ENCODE measurements at places on chromosomes 6 and 20.
A peak's percentile ranks its signal among the peaks of the same experiment; 100 is the strongest.

GRCh38 chr6:15904651-15905376, 224.1 kb upstream of the MYLIP start:
- no peak for DNase-seq

DNA sequence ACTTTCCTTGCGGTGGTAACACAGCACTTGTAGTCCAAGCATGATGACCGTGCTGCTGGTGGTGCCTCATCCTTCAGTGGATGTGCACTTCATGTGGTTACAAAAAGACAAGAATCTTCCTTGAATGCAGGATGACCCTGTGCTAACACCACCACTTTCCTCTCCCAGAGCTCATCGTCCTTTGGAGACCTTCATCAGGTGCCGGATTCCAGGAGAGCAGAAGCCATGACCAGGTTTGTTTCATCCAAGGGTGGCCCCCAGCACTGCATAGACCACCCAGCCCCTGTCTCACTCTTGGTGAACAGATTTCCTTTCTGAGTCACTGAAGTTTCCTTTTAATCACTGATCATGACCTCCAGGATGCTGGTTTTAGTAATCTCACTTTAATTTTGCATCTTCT, 101.2 kb upstream of the SYNDIG1 start:
- no peak for DNase-seq

- no peak for DNase-seq
These were observed at the start of gene EMILIN3 for GRCh38 chr20:41366546-41367392. Gene EMILIN3, minus strand, starts transcription at chr20:41366818. Its CDS starts 184 bp downstream, at chr20:41366634.

DNA sequence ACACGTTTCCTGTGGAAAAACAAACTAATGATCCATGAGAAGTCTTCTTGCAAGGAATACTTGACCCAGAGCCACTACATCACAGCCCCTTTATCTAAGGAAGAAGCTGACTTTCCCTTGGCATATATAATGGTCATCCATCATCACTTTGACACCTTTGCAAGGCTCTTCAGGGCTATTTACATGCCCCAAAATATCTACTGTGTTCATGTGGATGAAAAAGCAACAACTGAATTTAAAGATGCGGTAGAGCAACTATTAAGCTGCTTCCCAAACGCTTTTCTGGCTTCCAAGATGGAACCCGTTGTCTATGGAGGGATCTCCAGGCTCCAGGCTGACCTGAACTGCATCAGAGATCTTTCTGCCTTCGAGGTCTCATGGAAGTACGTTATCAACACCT, 35.4 kb downstream of the GCNT2 start:
- DNase-seq, result no peak

- DNase-seq, result no peak
These were observed 5.7 kb upstream of the RBPJL start for GRCh38 chr20:45300961-45301360.

- peak; percentile 46 for DNase-seq
These were observed 41.7 kb downstream of the SLC24A3 start for GRCh38 chr20:19253916-19254820.

DNA sequence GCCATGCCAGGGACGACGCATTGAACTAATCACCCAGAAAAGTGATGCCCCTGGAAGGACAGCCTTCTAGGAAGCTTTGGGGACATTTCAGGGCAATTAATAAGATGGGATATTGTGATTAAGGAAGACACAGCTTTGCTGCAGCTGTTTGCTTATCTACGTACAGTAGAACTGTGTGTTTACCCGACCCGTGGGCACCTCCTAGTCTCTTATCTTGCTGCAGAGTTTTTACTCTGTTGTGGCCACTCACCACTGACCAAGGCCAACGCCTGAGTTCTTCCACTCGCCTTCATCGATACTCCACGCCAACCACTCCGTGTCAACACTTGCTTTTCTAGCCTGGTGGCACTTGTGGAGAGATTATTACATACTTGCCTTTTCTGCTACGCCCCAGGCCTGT, 105.9 kb upstream of the MLN start:
- no peak for DNase-seq

GRCh38 chr6:123016431-123017103, 20.5 kb downstream of the CLVS2 start:
- DNase-seq, result no peak

DNA sequence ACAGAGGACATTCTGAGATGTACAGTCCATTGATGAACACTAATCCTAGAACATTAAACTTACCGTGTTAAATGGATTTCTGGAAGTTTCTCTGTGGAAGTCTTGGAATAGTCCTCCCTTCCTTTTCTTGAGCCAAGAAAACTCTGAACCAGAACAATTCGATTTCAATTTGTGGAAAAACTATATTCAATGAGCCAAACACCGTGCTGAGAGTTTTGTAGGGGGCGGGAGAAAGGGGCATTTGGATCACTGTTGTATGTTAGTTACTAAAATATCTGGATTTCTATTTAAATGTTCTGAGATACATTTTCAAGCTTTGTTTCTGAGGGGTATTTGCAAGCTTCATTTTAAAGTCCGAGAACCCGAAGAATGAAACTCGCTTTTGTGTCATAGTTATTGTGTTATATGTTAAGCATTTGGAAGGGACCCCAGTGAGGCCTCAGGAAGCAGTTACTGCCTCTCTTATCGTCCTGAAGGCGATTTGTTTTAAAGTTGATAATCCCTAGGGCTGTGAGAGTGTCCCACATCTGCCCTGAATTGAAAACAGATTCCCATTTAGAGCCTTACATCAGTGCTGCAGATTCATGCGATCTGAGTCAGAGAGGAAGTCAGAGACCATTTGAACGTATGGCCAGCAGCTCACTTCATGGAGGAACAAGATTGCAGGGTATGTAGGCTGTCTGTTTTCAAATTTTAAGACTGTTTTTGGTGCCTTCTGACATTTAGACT, 70.8 kb upstream of the SASH1 start:
- DNase-seq, result peak; percentile 97

GRCh38 chr6:31797588-31797987, 2.0 kb upstream of the VARS1 start:
- DNase-seq, result no peak

DNA sequence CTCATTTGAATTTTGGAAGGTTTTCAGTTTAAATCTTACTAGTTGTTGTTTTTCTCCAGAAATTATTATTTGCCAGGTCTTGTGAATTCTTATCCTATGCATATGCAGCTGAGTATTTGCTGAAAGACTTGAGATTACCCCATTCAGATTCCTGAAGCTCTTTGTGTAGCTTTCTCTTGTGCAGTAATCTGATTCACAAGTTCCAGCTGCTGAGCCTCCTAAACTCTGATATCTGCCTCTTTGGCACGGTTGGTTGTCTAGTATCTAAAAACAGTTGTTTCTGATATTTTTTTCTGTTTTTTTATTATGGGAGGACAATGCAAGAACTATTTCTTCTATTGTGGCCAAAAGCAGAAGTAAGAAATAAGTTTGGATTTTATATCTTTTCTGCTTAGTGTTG, 863.9 kb upstream of the MANEA start:
- DNase-seq, result peak; percentile 10

- no peak for DNase-seq
These were observed 626.0 kb downstream of the RNF144B start for GRCh38 chr6:19013026-19013705.

DNA sequence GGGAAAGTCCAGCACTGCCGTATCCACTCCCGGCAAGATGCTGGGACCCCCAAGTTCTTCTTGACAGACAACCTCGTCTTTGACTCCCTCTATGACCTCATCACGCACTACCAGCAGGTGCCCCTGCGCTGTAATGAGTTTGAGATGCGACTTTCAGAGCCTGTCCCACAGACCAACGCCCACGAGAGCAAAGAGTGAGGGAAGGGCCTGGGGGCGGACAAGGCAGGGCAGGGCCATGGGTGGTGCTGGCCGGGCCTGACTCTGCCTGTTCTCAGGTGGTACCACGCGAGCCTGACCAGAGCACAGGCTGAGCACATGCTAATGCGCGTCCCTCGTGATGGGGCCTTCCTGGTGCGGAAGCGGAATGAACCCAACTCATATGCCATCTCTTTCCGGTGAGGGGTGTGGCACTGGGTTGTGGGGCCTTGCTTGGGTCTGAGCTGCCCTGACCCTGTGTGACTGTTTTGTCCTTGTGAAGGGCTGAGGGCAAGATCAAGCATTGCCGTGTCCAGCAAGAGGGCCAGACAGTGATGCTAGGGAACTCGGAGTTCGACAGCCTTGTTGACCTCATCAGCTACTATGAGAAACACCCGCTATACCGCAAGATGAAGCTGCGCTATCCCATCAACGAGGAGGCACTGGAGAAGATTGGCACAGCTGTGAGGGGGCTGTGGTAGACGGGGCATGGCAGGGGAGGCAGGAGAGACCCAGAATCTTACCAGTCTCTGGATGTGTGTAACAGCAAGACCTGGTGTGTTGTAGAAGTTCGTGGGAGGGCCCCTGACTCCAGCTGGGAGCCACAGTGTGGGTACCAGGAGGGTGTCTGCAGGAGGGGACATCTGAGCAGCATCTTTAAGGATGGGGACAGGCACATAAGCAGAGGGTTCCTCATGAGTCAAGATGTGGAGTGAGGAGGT, 29.1 kb downstream of the PLCG1 start:
- DNase-seq, result no peak

DNA sequence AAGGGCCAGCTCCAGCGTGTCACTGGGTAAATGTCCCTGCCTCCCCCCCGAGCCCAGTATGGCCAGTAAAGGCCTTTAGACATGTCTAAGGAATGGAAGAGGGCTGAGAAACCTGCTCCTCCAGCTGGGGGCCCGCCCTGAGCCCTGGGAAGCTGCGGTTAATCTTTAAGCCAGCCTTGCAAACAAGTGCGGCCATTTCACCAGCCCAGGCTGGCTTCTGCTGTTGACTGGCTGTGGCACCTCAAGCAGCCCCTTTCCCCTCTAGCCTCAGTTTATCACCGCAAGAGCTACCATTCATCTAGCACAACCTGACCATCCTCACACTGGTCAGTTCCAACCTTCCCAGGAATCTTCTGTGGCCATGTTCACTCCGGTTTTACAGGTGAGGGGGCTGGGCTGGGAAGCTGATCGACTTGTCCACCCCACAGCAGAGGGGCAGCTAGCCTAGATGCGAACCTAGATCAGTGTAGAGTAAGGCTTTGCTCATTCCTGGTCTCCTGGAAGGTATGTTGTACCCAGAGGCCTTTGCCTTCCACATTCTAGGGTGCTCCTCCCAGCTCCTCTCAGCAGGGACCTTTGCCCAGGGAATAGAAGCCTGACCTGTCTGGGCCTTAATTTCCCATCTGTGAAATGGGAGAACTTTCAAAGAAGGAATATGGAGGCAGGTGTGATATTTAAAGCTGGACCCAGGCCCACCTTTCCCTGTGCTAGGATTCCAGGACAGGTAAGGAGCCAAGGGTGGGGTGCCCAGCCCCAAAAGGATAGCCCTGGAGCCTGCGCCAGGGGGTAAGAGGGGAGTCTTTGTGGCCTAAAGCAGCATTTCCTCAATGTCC, 1.2 kb upstream of the SRC start:
- no peak for DNase-seq

DNA sequence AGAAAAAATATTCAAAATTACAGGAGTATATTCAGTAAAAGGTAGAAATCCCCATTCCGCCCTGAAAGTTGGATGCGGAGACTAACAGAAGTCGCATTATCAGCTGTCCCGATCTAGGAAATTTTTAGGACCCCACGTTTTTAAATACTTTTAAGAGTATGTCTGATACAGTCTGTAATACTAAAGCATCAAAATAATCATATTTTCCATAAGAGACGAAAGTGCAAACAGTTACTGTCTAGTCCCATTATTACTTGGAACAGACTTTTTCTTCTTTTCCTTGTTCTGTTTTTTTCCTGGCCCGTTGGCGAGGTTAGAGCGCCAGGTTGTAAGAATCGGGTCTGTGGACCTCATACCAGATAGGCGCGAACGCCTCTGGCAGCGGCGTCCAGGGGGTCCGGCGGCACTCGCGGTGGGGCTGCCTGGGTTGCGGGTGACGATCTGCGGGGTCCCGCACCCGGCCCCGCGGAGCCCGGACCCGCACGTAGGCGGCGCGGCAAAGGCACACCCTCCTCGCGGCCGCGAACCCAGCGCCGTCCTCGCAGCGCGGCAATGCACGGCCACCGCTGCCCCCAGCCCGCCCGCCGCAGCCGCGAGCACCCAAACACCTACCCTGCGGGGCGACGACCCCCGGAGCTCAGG, 460 bp downstream of the PLAGL1 start:
- no peak for DNase-seq

DNA sequence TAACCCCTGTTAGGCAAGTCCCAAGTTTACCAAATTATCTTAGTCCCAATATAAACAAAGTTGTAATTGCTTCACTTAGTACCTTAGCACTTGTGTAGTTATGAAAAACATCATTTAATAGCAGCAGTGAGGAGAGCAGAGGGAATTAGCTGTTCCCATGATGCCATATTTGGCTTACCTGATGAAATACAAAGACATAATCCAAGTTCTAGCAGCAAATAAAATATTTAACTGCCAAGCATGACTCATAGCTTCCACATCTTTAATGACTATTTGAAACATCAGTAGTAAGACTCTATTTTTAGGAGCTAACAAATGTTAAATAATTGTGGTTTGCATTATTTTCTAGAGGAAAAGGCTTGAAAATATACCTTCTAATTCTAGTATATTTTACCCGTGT, 94.0 kb upstream of the MCHR2 start:
- peak; percentile 19 for DNase-seq

DNA sequence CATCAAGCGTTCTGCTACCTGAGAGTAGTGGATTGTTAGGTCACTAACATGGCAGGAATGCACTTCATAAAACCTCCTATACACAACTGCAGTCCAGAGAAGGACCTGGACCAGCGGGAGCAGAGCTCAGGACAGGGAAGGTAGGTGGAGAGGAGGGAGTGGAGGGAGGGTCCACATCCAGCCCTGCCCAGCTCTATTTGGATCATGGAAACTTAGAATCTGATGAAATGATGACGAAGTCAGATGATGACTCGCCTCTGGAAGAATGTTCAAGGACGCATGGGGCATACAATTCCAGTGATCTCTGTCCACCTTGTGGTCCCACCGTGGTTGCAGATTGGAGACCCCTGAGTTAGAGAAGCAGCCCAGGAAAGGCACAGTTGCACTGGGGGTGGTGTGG, 68.8 kb downstream of the CLIC5 start:
- DNase-seq, result no peak

DNA sequence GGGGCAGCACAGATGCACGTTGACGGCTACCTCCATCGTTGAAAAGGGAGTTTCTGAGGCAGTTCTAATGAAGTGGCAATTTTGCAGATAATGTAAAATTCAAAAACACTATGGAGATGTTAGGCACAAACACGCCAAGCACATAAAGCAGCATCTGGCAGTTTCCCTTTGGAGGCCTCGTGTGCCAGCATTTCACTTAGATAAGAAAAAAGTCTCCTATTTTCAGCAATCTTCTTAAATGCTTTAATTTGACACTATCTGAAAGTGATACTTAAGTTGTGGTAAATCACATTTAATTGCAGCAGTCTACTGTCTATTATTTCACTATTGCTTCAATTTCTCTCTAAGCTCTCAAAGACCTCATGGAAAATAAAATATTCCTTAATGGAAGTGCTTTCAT, 125.3 kb upstream of the PROKR2 start:
- DNase-seq, result no peak

- DNase-seq, result no peak
These were observed 65.8 kb upstream of the LY86 start for GRCh38 chr6:6522709-6523108.

All from umbilical cord (tissue), 2 donors.